ENCODE measurements at places on chromosomes 5 and 9.

DNA sequence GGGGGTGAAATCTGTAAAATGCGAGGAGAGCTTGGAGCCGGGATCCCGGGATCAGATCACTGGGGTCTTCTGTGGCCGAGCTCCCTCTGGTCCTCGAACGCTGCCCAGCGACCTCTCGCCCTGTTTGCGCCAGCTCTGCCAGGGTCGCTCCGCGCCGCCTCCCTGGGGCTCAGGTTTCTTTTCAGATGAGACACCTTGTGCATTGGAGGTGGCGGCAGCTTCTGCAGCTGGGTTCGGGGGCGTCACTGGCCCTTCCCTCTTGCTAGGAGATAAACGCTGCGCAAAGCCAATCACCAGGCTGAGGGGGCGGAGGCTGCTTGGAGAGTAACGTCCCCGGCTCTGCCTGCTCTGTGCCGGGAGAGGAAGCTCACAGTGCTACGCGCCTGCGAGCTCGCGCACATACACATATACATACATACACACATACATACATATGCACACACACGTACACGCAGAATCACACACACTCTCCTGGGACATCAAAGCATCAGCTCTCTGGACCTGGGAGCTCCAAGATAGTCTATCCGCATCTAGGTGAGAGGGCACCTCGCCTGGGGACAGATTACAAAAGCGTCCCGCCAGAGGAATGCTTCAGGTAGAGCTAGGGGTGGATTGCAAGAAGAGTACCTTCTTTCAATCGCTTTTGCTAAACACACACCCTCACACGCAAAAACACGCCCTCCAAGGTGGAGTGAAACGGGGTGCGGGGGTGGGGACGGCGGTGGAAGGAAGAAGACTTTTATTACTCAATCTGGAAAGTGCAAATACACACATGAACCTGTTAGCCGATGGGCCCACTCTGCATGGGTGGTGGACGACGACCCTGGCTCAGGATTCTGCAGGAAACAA lies at the start of gene ST8SIA4:
ST8SIA4 (minus strand) TSS at position 244 of the 849 bp plus-strand sequence. CDS start 327 bp downstream, outside the sequence.
- peak; percentile 83 for DNase-seq

DNA sequence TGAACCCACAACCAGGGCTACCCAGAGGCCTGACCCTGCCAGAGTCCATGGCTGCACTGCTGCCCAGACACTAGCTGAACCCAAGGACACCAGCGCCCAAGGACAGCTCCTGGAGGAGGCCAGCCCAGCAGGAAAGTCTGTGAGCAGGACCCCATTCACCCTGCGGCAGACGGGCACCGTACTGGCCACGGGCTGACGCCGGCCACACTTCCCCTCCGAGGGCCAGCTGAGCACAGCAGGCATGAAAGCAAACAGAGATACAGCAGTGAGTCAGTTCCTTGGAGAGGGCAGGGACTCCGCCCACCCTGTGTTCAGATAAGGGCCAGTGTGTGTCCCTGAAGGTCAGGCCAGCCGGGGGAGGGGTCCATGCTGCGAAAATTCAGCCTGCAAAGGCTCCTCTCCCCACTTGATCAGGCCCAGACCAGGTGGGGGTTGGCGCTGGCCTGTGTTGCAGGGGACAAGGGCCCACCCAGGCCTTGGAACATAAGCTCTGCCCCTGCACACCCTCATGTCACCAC lies 3.2 kb downstream of the RNF208 start:
- DNase-seq = no peak

DNA sequence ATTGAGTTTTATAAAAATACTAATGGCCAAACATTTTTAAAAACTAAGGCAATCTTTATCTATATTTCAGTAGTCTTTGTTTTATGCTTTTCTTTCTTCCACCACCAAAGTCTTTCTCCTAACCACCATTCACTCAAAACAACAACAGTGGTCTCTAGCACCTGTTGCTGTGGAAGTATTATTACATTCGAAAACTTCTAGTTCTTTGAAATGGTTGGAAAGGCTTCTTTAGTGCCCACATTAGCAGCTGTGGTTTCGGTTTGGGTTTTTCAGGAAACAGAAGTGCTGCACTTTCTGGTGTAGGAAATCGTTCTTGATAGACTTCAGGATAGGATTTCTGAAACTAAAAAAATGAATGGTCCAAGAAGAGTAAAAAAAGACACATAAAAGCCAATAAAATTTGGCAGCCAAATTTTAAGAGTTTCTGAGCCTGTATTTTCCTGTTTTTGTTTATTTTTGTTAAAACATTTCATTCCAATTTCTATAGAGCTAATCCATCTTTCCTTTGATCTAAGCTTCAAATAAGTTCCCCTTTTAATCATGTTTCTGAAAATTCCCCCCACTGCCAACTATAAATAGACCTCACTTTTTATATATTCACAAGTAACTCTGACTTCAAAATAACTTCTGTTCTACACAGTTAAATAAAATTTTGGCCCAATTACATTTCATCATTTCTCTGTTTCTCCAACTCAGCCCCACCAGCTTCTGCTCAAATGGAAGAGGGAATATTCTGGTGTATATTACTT lies 102.2 kb downstream of the DEPDC1B start:
- no peak for DNase-seq

DNA sequence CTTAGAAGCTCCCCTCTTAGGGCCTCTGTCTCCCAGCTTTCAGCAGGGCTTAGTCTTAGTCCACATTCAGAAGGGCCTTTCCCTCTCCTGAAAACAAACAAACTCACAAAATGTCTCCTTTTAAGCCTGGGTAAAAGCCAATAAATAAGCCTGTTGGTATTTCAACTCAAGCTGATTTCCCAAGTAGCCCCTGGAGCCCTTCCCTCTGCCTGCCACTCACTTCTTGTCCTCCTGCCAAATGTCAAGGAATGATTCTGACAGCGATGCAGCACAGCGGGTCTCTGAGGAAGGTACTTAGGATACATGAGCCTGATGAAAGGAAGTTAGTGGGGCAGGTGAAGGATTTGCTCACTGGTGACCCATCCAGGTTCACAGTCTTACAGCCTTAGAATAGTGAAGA lies 210.5 kb downstream of the PJA2 start:
- no peak for DNase-seq

DNA sequence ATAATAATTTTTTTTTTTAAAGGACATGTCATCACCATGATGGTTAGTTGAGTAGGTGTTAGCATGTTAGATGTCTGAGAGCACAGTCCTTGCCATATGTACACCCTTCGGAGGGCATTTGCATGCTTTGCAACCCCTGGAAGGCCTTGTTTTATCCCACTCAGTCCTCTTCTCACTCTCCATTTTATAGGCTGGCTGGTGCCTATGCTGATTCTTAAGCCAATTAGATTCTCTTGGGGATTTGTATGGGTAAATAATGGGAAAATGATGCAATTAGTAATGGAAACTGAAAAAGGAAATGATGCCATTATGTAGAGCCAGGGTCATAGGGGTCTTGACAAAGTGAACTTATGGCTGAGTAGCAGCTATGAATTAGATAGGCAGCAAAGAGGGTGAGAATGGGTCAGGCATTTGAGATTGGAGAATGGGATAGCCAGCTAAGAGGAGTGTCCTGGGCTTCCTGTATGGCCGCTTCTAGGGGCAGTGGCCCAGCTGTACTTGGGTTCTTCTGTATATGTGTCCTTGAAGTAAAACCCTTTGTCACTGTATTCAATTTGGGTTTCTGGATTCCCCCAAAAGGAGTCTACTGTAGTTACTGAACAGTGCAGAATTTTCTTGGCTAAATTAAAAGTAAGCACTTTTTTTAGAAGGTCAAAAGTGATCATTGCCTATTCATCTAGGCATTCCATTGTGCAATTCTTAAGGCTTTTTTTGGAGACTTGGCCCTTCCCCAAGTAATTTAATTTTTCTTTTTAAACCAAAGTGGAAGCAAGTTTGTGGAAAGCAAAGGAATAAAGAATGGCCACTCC lies 31.6 kb downstream of the LRRTM2 start:
- DNase-seq = no peak

DNA sequence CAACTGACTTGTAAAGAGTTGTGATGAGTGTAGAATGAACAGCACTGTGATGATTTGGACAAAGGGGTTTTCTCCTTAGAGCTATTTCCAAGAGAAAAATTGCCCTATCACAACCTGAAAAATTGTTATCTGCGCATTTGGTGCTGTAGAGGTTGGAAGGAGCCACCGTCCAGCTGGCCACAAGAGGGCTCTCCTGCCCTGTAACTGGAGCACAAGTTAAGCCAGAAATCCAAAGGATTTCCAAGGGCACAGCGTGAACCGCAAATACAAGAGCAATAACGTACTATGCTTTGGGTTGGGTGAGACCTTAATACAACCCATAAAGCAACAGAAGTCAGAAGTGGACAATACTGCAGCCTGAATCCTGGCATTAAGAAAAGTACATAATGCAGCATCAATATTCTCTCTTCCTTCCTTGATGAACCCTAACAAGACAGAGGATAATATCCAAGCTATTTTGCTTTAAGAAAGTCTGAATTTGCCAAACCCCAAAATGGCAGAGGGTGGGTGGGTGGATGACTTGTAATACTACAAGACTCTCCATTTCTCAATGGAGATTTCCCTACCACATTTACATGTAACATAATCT lies 56.8 kb upstream of the SMIM32 start:
- no peak for DNase-seq

DNA sequence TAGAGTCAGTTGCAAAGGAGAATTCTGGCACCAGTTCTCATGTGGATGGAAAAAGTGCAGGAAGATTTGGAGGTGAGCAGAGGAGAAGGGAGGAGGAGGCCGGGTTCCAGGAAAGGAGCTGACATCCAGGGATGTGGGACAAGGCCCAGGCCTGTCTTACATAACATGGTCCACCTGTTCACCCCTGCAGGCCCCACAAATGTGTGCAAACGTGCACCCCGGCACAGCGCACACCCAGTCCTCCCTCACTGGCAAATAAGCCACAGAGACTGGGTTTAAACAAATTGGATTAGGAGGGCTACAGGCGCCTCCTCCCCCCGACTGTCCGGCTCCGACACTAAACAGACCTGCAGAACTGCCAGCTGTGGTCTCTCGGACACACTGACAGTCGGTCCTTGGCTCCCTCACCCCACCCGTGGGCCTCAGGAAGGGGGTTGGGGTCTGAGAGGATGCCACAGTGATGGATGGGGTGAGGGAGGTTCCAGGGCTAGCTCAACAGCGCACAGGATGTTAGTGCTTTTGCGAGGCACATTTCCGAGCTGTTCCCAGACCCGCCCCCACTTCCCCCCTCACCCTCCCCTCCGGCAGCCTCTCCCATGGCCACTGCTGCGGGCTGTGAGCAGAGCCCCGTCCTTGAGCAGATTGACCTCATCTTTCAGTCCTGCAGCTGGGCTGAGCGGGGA lies 43.4 kb upstream of the IL17B start:
- DNase-seq = no peak

DNA sequence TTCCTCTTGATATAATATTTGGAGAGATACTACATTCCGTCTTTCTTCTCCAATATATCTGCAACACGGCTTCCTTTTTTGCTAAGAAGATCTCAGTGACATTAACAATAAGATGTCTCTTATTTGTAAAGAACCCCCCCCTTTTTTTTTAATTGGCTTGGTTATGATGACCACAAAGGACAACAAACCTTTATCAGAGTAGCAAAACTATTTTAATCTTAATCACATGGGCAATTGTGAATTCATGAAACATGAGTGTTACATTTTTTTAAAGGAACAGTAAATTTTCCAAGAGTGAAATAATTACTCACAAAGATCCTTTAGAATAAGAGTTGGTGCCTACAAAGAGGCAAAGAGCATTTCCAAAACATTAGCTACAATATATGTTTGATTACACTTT lies 554.1 kb downstream of the MAT2B start:
- no peak for DNase-seq

DNA sequence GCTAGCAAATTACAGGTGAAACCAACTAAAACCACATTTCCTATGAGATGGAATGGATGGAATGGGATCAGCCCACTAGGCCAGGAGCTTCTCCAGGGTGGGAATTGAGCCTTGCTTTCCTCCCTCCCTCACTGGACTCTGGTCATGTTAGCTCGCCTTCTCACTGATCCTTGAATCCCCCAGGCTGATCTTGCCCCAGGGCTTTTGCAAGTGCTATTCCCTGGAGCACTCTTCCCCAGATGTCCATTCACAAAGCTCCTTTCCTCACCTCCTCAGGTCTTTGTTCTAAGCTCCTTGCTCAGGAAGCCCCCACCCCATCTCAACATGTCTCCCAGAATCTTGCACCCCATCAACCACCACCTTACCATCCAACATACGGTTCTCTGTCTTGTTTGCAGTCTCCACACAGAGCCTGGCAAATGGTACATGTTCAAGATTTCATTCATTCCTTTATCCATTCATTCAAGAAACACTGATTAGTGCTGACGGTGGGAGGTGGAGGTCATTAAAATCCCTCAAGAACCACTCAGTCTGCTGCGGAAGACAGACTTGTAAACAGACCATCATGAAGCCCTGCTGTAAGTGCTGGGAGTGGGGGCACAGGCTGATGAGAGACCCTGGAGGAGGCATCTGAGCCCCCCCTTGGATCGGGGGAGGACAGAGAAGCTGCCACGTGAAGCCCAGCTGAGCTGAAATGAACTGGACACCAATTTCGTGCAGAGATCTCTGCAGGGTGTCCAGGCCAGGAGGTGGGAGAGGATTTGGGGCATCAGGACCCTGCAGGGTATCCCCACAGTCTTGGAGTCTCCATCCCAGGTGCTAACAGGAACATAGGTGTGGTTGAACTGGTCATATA lies 141.7 kb downstream of the BARX1 start:
- DNase-seq = peak; percentile 1

DNA sequence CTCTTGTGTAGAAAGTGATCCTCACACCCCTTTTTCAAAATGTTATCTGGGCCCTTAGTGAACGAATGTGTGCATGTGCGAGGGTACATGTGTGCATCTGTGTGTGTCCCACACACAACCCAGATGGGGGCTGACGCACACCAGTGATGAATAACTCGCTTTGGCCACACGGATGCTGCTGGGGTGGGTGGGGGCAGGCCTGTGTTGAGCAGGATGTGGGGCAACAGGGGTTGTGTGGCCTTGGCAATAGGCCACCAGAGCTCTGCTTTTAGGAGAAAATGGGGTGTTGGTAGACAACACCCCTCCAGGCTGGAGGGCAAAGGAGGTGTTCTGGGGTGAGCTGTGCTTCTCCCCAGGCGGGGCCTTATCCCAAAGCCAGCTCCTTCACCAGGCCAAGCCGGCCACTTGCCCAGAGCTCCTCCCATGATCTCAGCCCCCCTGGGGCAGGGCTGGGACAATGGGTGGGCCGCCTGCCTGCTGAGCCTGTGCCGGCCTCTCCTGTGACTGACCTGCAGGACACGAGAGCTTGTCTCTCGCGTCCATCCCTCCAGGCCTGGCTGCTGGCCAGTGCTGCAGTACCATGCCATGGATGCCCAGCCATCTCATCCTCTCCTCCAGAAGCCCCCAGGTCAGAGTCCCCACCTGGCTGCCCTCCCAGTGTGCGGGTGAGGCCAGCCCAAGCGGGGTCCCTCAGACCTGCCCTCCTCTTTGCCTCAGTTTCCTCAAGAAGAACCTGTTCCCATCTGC lies 1.7 kb downstream of the DBN1 start:
- no peak for DNase-seq

- no peak for DNase-seq
Observed at GRCh38 chr9:97906236-97906831, 16.0 kb downstream of the TRMO start.

DNA sequence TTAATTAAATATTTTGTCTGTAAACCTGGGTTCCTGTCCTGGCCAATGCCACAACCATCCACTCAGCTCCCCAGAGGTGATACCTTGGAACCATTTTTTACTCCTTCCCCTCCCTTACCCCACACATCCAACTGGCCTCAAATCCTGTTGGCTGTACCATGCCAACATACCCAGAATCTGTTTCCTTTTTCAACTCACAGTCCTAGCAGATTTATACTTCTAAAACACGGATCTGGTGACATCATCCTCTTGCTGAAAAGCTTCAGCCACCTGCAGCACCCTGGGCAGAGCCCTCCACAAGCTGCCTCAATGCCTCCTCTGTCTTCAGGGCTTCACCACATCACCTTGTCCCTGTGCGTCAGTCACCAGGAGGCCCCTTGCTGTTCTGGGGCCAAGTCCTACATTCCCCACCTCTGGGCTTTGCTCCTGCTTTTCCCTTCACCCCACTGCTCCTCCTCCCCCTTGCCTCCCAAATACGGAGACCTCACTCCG lies 14.9 kb downstream of the SEMA6A start:
- DNase-seq = no peak
